A549 (cell line): ENCODE measurements at places on chromosomes 2 and 18.
A peak's percentile ranks its signal among the peaks of the same experiment; 100 is the strongest.

DNA sequence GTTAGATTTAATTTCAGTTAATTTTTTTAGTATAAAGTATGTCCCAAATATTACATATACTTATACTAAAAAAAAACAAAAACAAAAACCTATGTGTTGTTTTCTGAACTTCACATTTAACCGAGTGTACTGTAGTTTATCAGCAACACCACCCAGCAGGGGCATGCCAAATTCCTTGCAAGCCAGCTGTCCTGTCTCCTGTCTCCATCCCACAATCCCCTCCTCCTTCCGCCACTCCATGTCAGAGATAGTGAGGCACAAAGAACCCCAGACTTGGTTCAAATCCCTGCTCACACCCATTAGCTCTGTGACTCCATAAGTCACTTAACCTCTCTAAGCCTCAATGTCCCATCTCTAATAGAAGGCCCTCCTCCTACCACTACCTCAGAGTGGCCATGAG is 9.4 kb downstream of the CHST10 start:
- no peak for DNase-seq

DNA sequence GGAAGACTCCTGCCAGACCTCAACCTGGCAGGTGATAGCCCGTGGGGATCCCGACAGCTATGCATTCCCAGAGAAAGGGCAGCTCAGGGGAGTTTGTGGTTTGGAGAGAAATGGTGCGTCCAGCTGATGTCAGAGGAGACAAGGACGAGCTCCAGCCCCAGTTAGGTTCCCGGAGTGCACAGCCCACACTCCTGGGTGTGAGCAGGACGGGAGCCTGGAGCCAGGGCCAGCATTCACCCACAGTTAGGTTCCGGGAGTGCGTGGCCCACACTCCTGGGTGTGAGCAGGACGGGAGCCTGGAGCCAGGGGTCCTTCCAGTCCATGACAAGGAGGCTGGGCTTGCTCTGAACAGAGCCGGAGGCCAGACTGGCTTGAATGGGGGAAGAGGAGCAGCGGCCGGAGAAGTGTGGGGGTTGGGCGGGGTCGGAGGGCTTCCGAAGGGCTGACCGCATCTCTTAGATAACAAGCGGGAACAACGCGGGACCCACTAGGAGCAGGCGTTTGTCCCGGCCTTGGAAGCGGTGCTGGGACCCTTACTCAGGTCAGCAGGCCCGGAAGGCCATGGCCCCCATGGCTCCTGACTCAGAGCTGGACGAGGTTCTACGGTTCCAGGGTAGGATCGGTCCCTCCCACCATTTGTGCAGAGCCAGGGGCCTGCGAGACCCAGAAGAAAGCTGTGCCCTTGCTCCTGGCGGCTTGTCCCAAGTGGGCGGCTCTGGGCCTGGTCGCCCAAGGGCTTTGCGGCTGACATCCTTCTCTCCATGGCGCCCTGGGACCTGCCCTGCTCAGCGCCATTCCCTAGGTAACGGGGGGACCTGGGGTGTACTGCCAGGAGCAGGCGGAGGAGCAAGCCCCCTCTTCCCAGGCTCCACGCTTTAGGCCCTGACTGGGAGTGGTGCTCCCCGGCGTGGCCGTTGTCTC is 185.6 kb downstream of the RTP5 start:
- no peak for DNase-seq

- no peak for DNase-seq
These were observed 2.4 kb downstream of the EFHD1 start for GRCh38 chr2:232635820-232636219.

- no peak for DNase-seq
These were observed 255.3 kb upstream of the ID2 start for GRCh38 chr2:8426550-8426949.

DNA sequence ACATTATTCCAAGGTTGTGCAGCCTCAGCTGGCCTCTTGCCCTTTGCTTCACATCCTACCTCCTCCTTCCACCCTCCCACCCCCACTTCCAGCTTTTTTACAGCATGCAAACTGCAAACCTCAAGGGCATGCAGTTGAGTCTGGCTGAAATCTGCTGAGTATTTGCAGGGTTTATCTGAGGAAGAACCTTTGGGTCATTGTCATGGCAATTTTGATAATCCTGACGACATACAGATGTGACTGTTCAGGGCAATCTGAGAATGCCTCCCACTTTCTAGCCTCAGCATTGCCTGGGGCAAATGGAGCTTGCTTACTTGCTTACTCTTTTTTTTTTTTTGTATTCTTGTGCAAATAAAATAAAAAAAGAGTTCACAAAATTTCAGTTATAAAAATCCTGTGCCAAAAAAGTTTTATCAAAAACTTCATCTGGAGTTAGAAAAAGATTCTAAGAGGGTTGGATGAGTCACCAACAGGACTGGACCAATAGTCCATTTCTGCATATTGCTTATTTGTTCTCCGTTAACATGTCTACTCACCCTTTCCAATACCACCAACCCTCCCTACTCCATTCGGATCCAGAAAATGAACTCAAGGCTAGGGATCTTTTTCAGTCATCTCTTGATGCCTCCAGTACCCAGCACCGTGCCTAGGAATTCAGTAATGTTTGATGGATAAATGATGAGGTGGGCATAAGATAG is 23.6 kb upstream of the LHCGR start:
- DNase-seq = no peak

DNA sequence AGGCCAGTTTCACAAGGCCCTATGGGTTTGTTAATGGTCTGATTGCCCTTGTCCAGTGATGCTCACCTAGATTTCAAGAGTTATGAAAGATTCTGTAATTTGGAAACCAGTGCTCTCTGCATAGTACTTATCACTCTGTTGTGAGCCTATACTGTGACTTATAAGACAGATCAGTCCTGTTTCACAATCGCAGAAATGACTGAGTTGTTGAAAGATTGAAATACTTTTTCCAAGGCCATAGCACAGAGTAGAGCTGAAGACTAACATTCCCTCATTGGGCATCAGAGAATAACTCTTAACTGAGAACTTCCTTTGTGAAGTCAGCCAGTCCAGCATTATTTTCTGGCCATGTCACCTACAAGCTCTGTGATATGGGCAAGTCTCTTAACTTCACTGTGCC is 44.0 kb downstream of the CCDC85A start:
- no peak for DNase-seq

- no peak for DNase-seq
These were observed 34.5 kb downstream of the BCL2 start for GRCh38 chr18:63284827-63285733.

GRCh38 chr18:32732165-32732564 is 40.7 kb downstream of the KLHL14 start:
- no peak for DNase-seq

DNA sequence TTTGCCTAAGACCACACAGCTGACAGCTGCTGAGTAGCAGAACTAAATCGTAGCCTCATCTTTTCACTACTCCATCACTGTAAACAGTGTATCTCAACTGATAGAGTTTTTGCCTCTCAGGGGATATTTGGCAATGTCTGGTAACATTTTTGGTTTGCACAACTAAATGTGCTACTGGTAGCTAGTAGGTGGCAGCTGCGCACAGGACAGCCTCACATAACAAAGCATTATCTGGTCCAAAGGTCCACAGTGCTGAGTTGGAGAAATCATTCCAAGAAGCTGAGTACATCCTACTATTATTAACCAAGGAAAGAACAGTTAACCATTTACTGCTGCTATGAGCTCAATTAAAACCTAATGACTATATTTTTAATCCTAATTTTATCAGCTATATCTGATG is 6.1 kb upstream of the CCDC102B start:
- peak; percentile 3 for DNase-seq

- DNase-seq = no peak
These were observed 18.6 kb downstream of the ZBTB14 start for GRCh38 chr18:5276947-5277346.

GRCh38 chr2:54161660-54162424 is 46.4 kb downstream of the ACYP2 start:
- no peak for DNase-seq
